ENCODE measurements at places on chromosomes 6 and 20.
A peak's percentile ranks its signal among the peaks of the same experiment; 100 is the strongest.

DNA sequence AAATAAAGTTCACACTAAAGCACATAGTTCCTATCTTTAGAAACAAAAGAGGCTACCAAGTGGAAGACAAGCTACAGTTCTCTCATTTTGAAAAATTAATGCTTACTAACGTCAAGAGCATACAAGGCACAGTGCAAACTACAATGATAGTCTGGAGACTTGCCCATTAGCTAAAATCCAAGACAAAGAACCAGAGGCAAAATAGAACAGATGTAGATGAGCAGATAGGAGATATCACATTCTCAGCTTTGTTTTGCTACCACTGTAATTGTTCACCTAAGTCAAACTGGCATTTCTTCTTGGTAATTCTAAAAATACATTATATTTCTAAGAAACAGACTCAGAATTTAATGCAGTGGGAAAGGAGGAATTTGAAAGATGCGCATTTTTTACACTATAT lies 5.2 kb downstream of the TMEM30A start:
- no peak for DNase-seq

GRCh38 chr6:30037182-30037788 lies 23.8 kb upstream of the POLR1H start:
- DNase-seq = peak; percentile 39

DNA sequence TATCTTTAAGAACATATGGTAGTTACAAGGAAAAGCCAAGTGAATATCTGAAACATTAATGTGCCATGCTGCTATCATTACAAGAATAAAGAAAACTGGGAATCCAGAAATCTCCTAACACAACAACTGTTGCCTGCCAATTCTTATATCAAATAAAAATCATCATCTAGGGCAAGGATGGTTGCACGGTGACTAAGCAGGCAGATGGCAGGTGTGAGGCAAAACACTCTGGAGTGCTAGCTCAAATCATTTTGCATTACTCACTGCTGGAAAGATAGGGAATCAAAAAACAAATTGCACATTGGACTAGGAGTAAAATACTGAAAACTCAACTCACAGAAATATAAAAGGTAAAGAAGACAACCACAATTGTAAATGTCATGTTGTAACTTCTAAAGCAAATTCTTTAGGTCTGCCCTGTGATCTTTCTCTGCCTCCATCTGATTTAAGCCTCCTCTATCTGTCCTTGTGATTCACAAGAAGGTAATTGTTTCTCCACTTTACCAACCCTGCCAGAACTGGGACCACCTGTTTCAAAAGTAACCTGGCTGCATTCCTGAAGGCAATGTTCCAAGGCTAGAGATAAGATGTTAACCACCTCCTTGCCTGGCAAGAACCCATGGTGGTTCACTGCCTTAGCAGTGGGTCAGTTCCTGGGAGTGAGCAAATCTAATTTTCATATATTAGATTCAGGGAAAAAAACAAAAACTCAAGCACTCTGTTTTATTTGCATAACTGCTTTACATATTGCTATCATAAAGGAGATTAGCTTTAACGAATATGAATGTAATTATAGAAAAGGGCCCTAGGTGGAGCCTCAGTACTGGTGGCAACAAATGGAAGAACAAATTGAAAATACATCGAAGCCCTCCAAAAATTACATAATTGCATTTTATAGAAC lies 33.1 kb upstream of the LCA5 start:
- peak; percentile 16 for DNase-seq

- DNase-seq = no peak
Measured at GRCh38 chr20:45372646-45373352, 5.3 kb downstream of the TP53TG5 start.

- peak; percentile 13 for DNase-seq
Measured at GRCh38 chr6:34350137-34350933, 42.1 kb downstream of the NUDT3 start.

- DNase-seq = peak; percentile 23
Measured at GRCh38 chr20:40945754-40946450, 82.7 kb upstream of the TOP1 start.

- DNase-seq = peak; percentile 67
Measured at GRCh38 chr20:37935435-37935834, 32.5 kb downstream of the VSTM2L start.

DNA sequence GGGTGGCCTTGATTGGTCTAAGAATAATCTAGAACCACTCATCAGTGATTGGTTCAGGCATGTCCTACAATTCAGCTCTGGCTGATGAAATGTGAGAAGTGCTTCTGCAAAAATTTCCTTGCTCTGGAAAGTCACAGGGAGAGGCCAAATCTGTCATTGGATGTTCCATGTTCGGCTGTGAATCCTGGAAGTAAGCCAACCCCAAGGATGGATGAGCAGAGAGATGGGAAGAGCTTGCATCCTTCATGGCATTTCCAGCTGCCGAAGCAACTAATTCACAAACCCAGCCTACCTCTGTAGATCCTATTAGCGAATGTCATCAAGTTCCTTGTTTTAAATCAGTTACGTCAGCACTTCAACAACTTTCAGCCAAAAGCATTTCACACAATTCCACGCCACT lies 187.2 kb upstream of the SOX4 start:
- DNase-seq = no peak

DNA sequence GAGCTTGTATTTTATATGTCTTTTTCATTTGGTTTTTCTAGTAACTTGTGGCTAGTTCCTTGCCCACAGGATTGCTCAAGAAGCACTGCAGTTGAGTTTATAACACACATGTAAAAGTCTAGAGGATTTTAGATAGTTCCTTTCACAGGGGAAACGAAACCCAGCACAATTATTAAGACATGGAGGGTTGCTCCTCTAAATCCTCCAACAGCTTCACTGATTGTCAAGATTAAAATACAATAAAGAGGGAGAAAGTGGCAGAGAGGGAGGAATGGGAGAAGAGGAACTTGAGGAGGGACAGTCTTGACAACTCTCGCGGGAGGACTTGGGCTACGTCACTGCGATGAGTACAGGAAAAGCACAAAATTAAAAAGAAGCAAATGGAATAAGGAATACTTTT lies 9.7 kb upstream of the TBC1D7 start:
- DNase-seq = peak; percentile 98

GRCh38 chr6:167735084-167735950 lies 91.4 kb upstream of the AFDN start:
- no peak for DNase-seq

GRCh38 chr20:46145713-46146112 lies 27.6 kb downstream of the CD40 start:
- DNase-seq = no peak

GRCh38 chr6:154276810-154277628 lies 79.6 kb downstream of the IPCEF1 start:
- peak; percentile 66 for DNase-seq

GRCh38 chr20:438571-439469 lies 23.5 kb downstream of the TBC1D20 start:
- peak; percentile 82 for DNase-seq

- no peak for DNase-seq
Measured at GRCh38 chr20:58448958-58449357, 59.9 kb downstream of the VAPB start.

DNA sequence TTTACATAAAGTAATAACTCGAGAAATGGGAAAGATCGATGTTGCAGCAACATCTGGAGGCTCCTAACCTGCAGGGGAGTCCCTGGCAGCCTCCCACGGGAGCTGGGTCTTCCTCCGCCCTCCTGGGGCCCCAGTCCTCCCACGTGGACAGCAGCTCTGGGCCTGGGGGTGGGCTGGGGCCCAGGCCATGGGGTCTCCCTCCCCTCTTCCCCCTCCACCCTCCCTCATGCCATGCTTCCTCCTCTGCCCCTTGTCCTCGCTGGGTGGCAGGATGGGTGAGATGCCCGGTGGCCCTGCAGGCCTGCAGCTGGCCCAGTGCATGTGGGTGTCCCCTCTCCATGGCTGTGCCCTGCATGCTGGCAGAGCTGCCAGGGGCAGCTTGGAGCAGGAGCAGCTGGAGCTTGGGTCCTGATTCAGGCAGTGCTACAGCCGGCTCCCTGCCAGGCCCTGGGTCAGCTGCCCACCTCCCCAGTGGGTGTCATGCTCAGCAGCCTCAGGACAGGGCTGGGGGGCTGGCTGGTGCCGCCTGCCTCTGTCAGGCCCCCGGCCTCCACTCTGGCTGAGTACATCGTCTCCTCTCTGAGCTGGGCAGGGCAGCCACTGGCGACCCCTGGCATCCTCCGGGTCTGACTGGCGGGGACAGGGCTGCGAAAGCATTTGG lies 48.9 kb upstream of the BHLHE23 start:
- no peak for DNase-seq

DNA sequence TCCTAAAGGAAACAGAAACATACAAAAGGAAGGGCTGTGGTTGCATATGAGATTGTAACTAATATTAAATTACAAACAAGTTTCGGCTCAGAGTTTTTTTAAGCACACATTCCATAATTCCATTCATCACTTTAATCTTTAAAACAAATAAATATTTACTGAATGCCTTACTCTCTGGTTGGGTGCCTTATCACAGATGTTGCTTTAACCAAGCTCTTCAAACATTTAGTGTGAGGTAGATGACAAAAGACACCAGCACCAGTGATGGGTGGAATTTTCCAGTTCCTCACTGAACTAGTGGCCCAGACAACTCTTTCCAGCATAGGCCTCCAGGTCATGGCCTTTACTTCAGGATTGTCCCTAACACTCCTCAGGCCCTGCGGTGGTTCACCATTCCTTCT lies 58.7 kb downstream of the ARHGAP18 start:
- no peak for DNase-seq

DNA sequence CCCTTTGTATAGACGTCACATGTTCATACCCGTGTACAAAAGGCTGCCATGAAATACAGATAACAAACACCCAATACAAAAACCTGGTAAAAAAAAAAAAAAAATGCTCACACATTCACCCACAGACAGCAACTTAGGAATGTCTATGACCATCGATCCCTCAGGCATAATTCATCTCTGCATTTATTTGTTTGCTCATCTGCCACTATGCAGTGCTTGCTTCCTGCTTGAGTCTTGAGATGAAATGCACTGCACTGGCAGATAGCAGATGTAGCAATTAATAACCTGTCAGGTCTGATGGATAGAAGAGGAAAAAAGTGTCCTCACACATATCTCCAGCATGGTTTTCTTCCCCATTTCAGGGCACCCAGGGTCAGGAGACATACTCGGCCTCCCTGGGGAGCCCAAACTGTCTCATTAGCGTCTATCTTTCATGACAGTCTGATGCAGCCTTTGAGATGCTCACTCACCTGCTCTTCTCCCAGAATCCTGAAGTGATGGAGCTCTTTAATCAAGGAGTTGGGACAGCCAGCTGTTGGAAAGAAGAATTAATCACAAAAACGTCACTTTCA lies 295.1 kb upstream of the AGPAT4 start:
- DNase-seq = no peak

GRCh38 chr6:143135325-143135724 lies 74.6 kb downstream of the AIG1 start:
- no peak for DNase-seq

- DNase-seq = no peak
Measured at GRCh38 chr6:29655658-29656057, 1.2 kb upstream of the MOG start.

DNA sequence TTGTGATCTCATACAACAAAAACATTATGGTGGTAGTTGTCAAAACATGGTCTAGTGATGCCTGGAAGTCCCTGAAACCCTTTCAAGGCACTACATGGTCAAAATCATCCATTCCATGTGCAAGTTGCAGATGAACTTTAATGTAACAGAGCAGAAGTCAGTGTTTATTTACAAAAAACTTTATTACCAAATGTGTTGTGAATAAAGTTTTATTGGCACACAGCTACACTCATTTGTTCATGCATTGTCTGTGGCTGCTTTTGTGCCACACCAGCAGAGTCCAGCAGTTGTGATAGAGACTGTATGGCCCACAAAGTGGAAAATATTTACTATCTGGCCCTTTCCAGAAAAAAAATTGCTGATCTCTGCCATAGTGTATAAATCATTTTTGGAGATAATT lies 26.8 kb downstream of the TUBB2B start:
- no peak for DNase-seq

DNA sequence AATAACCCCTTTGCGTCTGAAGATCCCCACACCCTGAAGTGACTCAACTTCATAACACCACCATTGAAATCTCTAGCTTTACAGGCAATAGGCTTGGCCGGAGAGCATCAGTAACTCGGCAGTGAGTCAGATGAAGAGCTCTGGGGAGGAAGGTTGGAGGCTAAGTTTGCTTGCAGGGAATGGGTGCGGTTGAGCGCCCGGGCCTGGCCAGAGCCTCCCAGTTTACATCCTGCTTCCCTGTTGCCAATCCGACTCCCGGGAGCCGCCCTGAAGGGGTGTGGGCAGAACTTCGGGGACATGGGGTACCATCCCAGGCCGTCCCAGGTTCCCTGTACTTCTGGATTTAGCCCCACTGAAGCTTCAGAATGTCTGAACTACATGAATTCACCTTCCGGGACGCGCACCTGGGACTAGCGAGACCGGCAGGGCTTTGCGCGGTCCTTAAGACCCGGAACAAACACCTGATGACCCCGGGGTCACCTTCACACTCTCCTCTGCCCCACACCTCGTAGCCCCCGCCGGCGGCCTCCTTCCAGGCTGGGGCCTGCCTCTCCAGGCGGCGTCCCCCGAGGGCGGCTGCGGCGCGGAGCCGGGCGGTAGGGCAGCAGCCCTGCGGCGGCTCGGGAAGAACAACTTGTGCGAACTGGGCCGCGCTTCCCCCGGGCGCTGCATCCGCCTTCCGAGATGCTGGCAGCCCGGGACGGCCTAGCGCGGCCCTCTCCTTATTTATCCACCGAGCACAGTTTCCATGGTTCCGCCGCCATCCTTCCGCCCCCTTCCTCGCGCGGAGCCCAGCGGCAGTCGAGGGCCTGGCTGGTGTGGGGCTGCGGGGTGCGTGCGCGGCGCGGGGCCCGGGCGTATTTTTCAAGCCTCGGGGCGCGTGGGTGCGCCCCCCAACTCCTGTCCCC lies 56.6 kb upstream of the RREB1 start:
- no peak for DNase-seq

DNA sequence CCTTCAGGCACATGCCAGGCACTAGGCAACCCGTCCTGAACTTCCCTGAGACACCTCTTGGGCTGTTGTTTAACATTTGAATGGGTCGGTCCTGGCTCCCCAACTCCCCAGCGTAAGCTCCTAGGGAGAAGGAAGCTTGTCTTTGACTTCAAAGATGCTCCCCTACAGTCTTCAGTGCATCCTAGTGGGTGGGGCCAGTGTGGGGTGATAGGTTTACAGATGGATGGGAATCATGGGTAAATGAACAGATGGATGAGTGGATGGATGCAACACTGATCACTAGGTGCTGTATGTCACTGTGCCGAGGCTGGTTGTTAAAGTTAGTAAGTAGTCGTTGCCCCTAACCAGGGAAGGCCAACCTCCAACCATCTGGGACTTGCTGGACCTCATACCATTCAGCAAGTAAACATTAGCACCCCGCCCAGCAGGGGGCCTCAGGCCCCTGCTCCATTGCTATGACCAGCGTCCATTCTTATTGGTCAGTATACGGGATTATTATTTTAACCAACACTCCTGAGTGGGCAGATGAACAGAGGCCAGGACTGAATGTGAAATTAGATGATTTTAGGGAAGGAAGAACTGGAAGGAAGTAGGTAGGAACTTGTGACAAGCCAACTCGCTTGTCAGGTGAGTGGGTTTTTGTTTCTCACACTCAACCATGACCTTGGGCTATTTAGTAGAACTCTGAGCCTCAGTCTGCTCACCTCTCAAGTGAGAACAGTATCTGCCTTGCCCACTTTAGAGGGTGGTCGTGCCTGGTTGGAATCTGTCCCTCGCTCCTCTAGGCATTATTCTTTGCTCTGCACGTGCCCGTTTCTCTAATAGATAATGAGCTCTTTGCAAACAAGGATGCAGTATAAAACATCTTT lies 82.9 kb upstream of the FOXP4 start:
- DNase-seq = peak; percentile 21

GRCh38 chr6:53851561-53851960 lies 56.8 kb downstream of the LRRC1 start:
- DNase-seq = no peak
